ENCODE measurements at places on chromosomes 6 and 20.

DNA sequence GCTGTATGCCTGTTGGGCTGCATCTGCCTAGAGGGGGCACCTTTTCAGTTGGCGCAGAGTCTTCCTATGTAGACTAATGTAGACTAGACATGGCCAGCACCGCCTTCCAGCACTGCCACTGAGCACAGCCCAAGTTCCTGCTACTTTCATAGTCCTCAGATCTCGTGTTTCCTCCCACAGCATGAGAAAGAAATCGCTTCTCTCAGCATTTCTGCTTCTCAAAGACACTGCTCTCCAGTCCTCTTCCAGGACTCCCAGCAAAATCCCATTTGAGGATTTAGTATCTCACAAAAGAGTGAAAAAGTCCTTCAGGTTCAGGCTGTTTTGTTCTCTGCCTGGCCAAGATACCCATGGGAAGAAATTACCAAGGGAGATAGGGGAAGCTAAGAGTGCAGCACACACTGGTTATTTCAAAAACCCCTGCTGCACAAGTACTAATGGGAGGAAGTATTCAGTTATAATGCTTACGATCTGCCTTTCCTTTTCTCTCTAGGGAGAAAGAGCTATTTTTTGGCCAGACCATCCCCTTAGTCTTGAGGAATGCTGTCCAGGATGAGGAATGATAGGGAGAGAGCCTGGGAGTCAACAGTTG, 35.7 kb downstream of the OGFRL1 start:
- DNase-seq = no peak

DNA sequence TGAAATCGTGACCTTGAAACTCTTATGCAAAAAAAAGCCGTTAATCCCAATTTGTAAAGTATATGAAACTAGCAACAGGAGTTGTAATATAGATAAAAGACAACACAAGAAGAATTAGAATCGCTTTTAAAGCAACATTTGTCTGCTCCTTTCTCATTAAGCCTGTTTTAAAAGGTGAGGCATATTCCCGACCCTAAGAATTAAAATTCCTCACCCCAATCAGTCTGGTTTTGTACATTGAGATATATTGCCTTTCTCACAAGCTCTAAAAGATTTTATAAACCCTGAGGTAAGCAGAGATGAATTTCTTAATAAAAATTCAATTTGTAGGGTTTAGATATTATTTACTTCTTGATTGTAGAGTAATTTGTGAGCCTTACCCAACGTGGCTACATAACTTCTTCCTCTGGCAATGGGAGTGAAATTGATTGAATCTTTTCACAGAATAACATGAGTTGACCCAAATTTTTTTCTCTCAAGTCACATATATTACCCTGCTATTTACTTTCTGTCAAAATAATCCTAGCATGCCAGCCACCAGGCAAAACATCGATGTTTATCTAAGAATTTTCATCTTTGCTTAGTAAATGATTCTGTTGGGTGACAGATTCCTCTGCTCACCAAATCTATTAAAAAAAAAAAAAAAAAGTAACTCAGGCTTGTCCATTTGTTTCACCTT, 173.7 kb downstream of the HACE1 start:
- DNase-seq = no peak

DNA sequence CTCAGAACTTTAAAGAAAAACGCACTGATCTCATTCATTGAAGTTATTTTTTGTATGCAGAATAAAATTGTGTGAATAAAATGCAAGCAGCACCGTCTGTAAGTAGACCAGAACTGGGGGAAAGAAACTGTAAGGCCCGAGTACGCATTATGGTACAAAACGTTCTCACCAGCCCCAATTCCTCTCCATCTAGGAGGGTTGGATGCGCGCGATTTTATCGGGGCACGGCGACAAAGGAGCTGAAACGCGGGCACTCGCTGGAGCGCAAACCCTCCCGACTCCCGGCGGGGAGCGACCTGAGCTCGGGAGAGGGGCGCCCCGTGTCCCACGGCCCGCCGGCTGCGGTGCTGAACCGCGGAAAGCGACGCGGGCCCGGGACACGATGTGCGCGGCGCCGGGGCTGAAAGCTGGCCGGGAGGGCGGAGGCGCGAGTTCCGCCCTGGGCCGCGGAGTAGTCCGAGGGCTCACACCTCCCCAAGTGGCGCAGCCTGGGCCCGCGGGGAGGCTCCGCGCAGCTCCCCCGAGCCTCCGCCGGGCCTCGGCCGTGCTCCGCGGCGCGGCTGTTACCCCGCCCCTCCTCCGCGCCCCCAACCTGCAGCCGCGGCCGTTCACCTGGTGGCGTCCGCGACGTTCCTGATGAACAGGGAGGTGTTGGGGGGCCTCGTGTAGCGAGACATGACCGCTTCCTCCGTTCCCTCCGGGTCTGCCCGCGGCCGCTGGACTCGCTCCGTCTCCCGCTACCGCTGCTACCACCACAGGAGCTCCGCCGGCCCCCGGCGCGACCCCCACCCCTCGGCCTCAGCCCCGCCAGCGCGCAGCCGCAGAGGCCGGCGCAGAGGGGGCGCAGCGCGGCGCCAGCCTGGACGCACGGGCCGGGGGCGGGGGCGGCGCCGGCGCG, at the start of gene SRSF12:
Gene SRSF12 (minus strand): TSS at position 861 of the 898 bp plus-strand sequence. CDS start 184 bp downstream, at position 677.
- DNase-seq = peak; percentile 31

- DNase-seq = no peak
These were observed 16.8 kb downstream of the MRS2 start for GRCh38 chr6:24419526-24419925.

DNA sequence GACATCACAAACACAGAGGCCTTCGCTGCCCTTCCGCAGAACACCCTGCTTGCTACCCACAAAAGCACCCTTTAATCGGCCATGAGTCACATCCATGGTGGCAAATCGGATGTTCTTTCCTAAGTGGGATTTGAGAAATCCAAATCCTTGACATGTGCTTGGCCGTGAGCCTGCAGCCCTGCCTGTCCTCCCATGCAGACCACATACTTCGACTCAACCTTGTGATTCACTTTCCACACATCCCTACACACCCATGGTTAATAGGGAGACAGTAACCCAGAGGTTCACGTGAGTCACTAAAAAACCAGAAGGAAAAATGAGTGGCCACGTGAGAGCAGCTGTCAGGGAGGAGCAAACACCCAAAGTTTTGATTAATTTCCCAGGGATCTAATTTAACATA, 19.4 kb downstream of the RAMACL start:
- DNase-seq = no peak

- peak; percentile 22 for DNase-seq
These were observed 122.1 kb upstream of the SPACA1 start for GRCh38 chr6:87925373-87926060.

DNA sequence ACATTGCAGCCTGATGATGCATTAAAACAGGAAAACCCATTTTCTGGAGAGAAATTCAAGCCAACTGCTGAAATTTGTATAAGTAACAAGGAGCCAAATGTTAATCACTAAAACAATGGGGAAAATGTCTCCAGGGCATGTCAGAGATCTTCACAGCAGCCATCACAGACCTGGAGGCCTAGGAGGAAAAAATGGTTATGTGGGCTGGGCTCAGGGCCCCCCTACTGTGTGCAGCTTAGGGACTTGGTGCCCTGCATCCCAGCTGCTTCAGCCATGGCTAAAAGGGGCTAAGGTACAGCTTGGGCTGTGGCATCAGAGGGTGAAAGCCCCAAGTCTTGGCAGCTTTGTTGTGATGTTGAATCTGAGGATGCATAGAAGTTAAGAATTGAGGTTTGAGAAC, 479.8 kb downstream of the BCKDHB start:
- no peak for DNase-seq

DNA sequence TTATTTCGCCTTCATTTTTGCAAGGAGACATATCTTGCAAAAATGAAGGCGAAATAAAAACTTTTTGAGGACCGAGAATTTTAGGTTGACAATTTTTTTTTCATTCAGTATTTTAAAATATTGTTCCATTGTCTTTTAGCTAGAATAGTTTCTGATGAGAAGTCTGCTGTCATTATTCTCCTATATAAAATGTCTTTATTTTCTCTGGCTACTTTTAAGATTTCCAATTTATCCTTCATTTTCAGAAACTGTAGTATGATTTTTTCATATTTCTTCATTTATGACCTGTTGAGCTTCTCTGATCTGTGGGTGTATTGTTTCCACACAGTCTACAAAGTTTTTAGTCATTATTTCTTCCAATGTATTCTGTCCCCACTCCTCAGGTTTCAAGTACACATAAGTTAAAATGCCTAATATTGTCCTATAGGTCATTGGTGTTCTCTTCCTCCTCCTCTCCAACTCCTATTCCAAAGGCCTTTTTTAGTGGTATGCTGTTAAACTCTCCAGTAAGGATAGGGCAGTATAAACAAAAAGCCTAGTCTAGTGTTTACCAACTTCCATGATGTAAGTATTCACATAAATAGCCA, 15.7 kb downstream of the AHI1 start:
- no peak for DNase-seq
